ENCODE measurements at places on chromosomes 1 and 21. TPM values are rescaled to one million over a fixed set of nuclear protein-coding genes. Genes with fewer than 3 reads are reported as not detected.
A peak's percentile ranks its signal among the peaks of the same experiment; 100 is the strongest.

The HES4 gene
- 15.4 TPM for total RNA-seq

The NFASC gene
- total RNA-seq = 6.2 TPM

The TDRD10 gene
- total RNA-seq = not detected

- H3K4me3 ChIP-seq = no peak overlapping the region
- DNase-seq = no peak
- peaks cover 17% of the 10 kb centered on the region for H3K27me3 ChIP-seq
- no peak overlapping the region for H3K27ac ChIP-seq
- H3K4me1 ChIP-seq = peaks cover 32% of the 10 kb centered on the region
Measured at GRCh38 chr1:47190857-47191256, 1.0 kb upstream of the PDZK1IP1 start.

DNA sequence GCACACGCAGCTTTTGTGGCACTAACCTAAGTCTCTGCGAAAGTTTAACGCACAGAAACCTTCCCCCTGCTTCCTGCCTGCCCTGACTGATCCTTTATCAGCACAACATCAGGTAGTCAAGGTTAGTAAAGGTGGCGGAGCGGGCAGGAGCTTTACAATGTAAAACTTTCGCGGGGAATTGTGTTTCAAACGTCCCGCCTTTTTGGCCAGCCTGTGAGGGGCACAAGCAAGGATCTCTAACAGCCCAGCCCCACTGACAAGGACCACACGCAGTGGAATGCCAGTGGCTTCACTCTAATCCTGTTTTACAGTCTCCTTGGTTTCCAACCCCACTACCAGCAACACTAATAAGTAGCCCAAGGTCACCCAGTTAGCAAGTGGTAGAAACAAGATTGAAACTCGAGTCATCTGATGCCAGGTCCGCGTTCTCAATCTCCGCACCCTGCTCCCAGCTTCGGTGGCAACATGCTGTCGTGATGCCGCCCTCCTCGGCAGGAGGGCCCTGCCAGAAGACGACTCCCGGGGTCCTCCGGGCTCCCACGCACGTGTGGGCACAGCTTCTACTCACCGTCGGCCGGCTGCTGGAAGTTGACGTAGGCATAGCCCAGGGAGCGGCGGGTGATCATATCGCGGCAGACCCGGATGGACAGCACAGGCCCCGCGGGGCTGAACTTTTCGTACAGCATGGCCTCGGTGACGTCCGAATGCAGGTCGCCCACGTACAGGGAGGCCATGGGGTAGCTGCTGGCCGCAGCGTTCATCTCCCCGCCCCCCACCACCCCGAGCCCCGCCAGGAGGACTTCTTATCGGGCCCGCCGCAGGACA is 1.2 kb downstream of the PABPC4 start:
- peaks cover 14% of the 10 kb centered on the region for H3K27me3 ChIP-seq
- peak overlapping the region; percentile 91 for H3K4me3 ChIP-seq
- peaks cover 44% of the 10 kb centered on the region for H3K36me3 ChIP-seq
- peaks cover 38% of the 10 kb centered on the region for H3K4me1 ChIP-seq

- H3K27me3 ChIP-seq = no peaks in the 10 kb centered on the region
- no peak overlapping the region for H3K4me3 ChIP-seq
- H3K36me3 ChIP-seq = peaks cover 17% of the 10 kb centered on the region
- H3K4me1 ChIP-seq = peaks cover 78% of the 10 kb centered on the region
Measured at GRCh38 chr1:109388884-109389637, 8.7 kb downstream of the SORT1 start.

GRCh38 chr1:230073371-230074035 is 6.5 kb downstream of the GALNT2 start:
- peak overlapping the region; percentile 42 for H3K4me3 ChIP-seq
- H3K27me3 ChIP-seq = no peaks in the 10 kb centered on the region
- peak; percentile 80 for DNase-seq

- H3K27me3 ChIP-seq = no peaks in the 10 kb centered on the region
- no peak overlapping the region for H3K4me3 ChIP-seq
- DNase-seq = no peak
- peaks cover 28% of the 10 kb centered on the region for H3K4me1 ChIP-seq
Measured at GRCh38 chr1:65476327-65476726, 55.9 kb downstream of the LEPR start.

- H3K36me3 ChIP-seq = no peaks in the 10 kb centered on the region
- H3K4me1 ChIP-seq = no peaks in the 10 kb centered on the region
- no peak overlapping the region for H3K4me3 ChIP-seq
Measured at GRCh38 chr1:34879230-34879629, 19.7 kb upstream of the SMIM12 start.

DNA sequence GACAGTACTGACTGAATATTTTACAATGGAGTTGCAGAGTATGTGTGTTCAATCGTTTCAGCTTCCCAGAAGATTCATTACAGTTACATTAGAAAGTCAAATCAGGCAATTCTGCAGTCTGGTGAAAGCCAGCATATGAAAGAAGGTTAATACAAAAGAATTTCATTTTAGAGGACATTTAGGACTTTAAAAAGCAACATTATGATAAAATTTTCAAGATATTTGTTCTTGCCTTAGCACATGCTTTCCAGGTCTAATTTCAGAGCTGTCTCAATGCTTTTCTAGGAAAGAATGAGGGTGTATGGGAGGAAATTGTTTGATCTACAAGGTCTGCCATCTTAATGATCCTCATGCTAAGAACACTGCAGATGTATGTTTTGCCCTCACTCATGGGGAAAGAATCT is 63.2 kb downstream of the RERE start:
- no peak for DNase-seq
- no peak overlapping the region for H3K27ac ChIP-seq
- H3K27me3 ChIP-seq = no peaks in the 10 kb centered on the region
- H3K4me3 ChIP-seq = no peak overlapping the region

GRCh38 chr1:40742363-40743061 is 41.1 kb upstream of the KCNQ4 start:
- H3K4me3 ChIP-seq = no peak overlapping the region
- no peak overlapping the region for H3K27ac ChIP-seq
- H3K4me1 ChIP-seq = peaks cover 51% of the 10 kb centered on the region
- H3K27me3 ChIP-seq = no peaks in the 10 kb centered on the region
- peaks cover 35% of the 10 kb centered on the region for H3K36me3 ChIP-seq

DNA sequence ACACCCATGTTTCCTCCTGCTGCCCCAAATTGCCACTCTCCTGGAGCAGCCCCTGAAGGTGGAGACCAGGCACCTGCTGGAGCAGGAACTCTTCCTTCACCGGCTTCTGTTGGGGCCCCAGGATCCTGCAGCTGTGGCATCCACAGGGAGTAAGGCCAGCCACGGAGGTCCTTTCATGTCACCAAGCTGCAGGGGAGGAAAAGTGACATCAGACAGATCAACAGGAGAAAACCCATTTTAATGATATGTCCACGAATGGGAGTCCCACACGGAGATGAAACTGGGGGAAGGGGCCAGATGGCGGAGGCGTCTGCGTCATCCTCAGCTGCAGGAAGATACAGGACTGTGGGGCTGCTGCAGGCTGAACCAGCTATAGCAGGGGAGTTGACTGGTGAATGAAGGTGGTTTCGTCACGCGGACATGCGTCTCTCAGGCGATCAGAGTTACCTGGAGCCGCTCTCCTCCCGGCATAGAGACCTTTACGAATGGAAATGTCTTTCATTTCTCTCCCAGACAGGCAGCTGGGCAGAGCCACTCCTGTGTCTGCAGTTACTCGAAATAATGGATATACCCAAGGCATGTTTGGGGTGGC is 9.9 kb downstream of the TP73 start:
- H3K27ac ChIP-seq = no peak overlapping the region
- no peaks in the 10 kb centered on the region for H3K36me3 ChIP-seq
- H3K4me1 ChIP-seq = peaks cover 10% of the 10 kb centered on the region
- H3K27me3 ChIP-seq = peaks cover 28% of the 10 kb centered on the region
- DNase-seq = no peak

- H3K4me3 ChIP-seq = no peak overlapping the region
- peaks cover 9% of the 10 kb centered on the region for H3K4me1 ChIP-seq
- H3K36me3 ChIP-seq = no peaks in the 10 kb centered on the region
- H3K27me3 ChIP-seq = no peaks in the 10 kb centered on the region
- no peak overlapping the region for H3K27ac ChIP-seq
Measured at GRCh38 chr1:80059940-80060339, 1053.4 kb upstream of the ADGRL4 start.

GRCh38 chr1:91729621-91730358 is 156.2 kb downstream of the TGFBR3 start:
- H3K27ac ChIP-seq = no peak overlapping the region
- H3K27me3 ChIP-seq = peaks cover 6% of the 10 kb centered on the region
- H3K4me3 ChIP-seq = no peak overlapping the region
- DNase-seq = no peak

DNA sequence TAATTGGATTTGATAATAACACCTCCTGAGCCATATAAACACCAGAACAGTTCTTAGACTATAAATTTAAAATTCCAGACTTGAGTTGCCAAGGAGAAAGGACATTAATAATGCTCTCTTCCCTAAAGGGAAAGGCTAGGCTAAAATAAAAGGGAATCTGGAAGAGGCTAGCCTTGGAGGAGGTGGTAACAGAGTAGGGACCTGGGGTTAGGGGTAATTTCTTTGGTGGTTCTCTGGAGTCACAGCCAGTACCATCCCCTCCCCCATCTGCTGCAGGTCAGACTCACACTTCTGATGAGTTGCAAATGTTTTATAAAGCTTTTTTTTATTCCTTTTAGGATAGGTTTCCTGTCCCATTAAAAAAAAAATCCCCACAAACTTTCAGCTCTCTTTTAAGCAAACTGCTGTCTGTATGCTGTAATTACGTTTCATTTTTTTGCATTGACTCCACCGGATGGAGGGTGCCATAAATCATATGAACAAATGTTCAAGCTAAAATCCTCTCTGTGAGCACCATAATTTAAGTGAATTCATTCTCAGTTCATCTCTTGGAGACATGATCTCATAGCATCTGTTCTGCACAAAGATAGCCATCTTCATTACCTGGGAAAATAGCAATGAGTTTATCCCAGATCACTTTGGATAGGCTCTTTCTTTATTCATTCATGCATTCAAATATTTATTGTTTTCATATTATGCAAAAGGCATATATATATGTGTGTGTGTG is 379.6 kb downstream of the TTLL7 start:
- no peak overlapping the region for H3K27ac ChIP-seq
- no peaks in the 10 kb centered on the region for H3K4me1 ChIP-seq
- no peak for DNase-seq
- H3K36me3 ChIP-seq = no peaks in the 10 kb centered on the region
- H3K27me3 ChIP-seq = no peaks in the 10 kb centered on the region
- H3K4me3 ChIP-seq = no peak overlapping the region

DNA sequence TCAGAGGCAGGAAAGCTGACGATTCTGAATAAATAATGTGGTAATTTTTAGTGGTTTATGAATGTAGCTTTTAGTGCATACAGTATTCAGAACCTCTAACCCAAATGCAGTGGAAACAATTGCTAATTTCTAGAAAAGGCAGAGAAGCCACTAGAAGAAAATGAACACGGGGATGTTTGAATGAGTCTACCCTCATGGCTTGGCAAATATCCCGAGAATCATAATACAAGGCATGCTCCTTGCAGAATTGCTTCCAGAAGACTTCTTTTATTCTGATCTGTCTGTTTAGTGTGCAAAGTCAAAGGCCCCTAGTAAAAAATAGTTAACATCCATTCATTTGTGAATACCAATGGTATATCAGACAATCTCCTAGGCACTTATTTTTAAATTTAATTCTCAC is 246.8 kb downstream of the LMO4 start:
- H3K36me3 ChIP-seq = no peaks in the 10 kb centered on the region
- no peak overlapping the region for H3K27ac ChIP-seq
- no peak overlapping the region for H3K4me3 ChIP-seq
- no peaks in the 10 kb centered on the region for H3K27me3 ChIP-seq

DNA sequence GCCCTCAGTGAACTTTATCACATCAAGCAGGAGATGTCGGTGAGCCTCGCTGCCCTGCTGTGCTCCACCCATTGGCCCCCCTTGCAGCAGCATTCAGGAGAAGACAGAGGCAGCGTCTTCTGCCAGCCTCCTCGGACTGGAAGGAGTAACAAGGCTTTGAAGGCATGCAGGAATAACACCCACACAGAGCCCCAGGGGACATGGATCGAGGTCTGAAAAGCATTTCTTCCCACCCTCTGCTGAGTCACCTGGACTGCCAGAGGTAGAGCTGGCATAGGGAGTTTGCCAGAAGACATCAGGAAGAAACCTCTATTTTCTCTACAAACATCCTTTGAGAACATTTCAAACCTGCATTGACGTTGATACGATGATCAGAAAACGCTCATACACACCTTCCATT is 42.9 kb downstream of the COL18A1 start:
- no peak overlapping the region for H3K4me3 ChIP-seq
- H3K27ac ChIP-seq = no peak overlapping the region
- H3K27me3 ChIP-seq = peaks cover 5% of the 10 kb centered on the region
- no peak for DNase-seq
- peaks cover 39% of the 10 kb centered on the region for H3K36me3 ChIP-seq
- peaks cover 11% of the 10 kb centered on the region for H3K4me1 ChIP-seq

GRCh38 chr1:16248603-16249516 is 11.9 kb upstream of the CPLANE2 start:
- H3K27me3 ChIP-seq = peaks cover 6% of the 10 kb centered on the region
- DNase-seq = peak; percentile 53
- no peak overlapping the region for H3K4me3 ChIP-seq
- H3K36me3 ChIP-seq = peaks cover 33% of the 10 kb centered on the region
- peaks cover 43% of the 10 kb centered on the region for H3K4me1 ChIP-seq

DNA sequence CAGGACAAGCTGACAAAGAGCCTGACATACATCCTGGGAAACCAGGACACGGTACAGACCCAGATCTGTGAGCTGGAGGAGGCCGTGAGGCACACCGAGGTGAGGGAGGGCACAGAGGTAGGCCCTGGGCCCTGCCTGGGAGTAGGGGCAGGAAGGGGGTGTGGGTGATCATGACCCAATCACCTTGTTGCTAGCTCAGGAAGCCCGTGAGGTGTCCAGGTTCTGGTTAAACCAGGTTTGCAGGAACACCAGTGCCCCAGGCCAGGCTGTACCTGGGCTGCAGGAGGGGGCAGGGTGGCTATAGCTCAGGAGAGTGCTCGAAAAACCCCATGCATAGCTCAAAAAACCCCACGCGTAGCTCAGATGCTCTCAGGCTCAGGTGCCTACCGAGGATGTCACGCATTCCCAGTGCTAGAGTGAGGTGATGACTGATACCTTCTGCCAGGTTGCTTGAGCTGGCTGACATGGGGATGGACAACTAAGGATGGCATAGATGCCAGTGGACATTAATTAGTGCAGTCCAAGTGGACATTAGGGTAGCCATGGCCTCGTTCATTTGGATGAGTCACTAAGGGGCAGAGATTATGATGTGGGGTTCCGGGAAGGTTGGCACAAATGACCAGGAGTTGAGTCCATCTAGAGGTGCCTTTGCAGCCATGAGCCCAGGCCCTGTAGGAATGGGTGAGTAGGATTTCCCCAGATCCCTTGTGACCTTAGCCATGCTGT is 3.7 kb downstream of the TRIM46 start:
- H3K4me3 ChIP-seq = no peak overlapping the region
- peaks cover 5% of the 10 kb centered on the region for H3K36me3 ChIP-seq
- H3K27ac ChIP-seq = no peak overlapping the region
- DNase-seq = no peak
- H3K4me1 ChIP-seq = peaks cover 25% of the 10 kb centered on the region
- H3K27me3 ChIP-seq = peaks cover 1% of the 10 kb centered on the region

Measured in HFFc6 (cell line).